ENCODE measurements at places on chromosomes 1 and 21.
A peak's percentile ranks its signal among the peaks of the same experiment; 100 is the strongest.

DNA sequence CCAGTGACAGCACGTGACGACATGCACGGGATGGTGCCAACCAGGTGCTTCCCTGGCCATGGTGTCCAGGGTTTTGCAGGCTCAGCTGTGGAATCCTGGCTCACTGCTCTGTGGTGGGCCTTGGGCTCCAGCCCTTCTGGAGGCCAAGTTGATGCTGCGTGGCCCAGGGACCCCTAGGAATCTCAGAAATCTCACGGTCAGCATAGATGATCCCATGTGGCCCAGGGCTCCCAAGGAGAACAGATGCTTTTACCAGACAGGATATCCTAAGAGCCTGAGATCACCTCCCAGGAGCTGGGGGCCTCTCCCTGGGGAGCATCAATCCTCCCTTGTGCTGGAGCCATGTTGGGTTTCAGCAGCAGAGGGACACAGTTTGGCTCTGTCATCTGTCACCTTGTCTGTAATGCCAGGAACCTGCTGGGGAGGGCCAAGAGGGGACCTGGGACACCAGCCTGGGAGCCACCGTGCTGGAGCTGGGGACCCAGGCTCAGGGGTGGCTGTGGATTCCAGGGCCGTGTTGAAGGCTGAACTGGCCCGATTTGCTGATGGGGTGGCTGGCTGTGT lies 63.9 kb downstream of the TRIM11 start:
- no peaks in the 10 kb centered on the region for H3K27me3 ChIP-seq
- no peak for DNase-seq
- peaks cover 2% of the 10 kb centered on the region for H3K36me3 ChIP-seq
- H3K4me3 ChIP-seq, result no peak overlapping the region

- no peaks in the 10 kb centered on the region for H3K36me3 ChIP-seq
- no peak for DNase-seq
- H3K4me3 ChIP-seq, result no peak overlapping the region
- H3K4me1 ChIP-seq, result peaks cover 2% of the 10 kb centered on the region
Measured at GRCh38 chr1:159162516-159163265, 8.7 kb upstream of the CADM3 start.

DNA sequence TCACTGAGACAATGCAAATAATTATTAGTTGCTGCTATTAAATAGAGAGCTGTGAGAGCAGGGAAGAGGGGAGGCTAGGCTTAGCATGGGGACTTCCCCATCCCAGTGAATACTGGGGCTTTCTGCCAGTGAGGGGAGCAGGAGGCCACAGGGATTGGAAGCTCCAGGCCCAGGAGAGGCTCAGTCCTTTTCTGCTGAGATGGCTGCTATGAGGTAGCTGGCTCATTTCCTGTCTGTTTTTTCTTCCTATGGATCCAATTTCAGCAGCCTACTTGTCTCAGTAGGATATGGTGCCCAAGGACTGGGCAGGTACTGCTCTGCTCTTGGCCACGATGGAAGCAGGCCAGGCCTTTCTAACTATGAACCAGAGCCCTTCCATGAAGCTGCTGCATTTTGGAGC lies 10.0 kb downstream of the STMN1 start:
- no peak for DNase-seq
- H3K4me1 ChIP-seq, result peaks cover 12% of the 10 kb centered on the region
- no peaks in the 10 kb centered on the region for H3K27me3 ChIP-seq
- no peak overlapping the region for H3K27ac ChIP-seq
- H3K4me3 ChIP-seq, result no peak overlapping the region

GRCh38 chr1:7646981-7647901 lies 123.9 kb upstream of the VAMP3 start:
- no peaks in the 10 kb centered on the region for H3K36me3 ChIP-seq
- H3K27ac ChIP-seq, result no peak overlapping the region
- peaks cover 1% of the 10 kb centered on the region for H3K27me3 ChIP-seq
- DNase-seq, result peak; percentile 76
- no peaks in the 10 kb centered on the region for H3K4me1 ChIP-seq
- H3K4me3 ChIP-seq, result no peak overlapping the region

DNA sequence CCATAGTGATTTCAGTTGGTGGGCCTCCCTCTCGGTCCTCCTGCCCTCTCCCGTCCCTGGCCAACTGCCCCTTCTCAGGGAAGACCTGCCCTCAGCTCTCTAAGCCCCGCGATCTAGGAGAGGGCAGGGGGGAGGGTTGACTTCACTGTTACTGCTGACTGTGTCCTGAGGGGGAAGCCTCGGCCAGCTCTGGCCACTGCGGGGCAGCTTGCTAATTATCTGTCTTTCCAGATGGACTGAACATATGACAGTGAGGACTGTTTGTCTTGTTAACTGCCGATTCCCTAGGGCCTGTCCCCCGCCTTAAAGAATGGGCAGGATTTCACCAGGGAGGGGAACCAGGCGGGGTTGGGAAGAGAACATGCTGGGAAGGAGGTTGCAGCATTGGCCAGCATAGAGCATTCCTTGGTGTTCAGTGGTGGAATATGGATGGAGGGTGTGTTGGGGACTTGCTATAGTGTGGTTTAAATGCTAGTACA lies 22.9 kb downstream of the NIPAL3 start:
- no peak for DNase-seq
- H3K27ac ChIP-seq, result no peak overlapping the region
- H3K27me3 ChIP-seq, result no peaks in the 10 kb centered on the region
- H3K36me3 ChIP-seq, result peaks cover 10% of the 10 kb centered on the region
- peaks cover 5% of the 10 kb centered on the region for H3K4me1 ChIP-seq
- no peak overlapping the region for H3K4me3 ChIP-seq

GRCh38 chr1:84078108-84078841 lies 65.8 kb upstream of the PRKACB start:
- peak overlapping the region; percentile 81 for H3K4me3 ChIP-seq
- no peak for DNase-seq
- no peak overlapping the region for H3K27ac ChIP-seq
- H3K36me3 ChIP-seq, result no peaks in the 10 kb centered on the region
- H3K27me3 ChIP-seq, result peaks cover 3% of the 10 kb centered on the region
- H3K4me1 ChIP-seq, result peaks cover 11% of the 10 kb centered on the region

GRCh38 chr1:63731117-63732043 lies 42.4 kb upstream of the ROR1 start:
- peaks cover 4% of the 10 kb centered on the region for H3K36me3 ChIP-seq
- H3K27me3 ChIP-seq, result no peaks in the 10 kb centered on the region
- H3K4me3 ChIP-seq, result no peak overlapping the region
- no peaks in the 10 kb centered on the region for H3K4me1 ChIP-seq

DNA sequence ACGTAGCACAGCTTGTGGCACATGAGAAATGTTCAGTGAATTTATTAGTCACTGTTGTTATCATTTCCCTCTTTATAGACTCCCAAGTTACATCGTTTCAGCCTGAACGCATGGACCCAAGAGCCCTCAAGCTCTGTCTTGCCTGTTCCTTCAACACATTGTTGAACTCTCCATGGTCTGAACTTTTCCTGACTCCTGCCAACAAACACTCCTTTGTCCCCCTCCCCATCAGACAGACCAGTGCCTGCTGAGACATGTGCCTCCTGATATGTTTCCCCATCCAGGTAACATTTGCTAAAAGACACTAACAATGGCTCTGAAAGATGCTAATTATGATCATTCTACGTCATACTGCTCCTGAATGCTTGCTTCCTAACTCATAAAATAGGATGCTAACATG lies 108.7 kb upstream of the NFIA start:
- no peak for DNase-seq
- no peak overlapping the region for H3K27ac ChIP-seq
- H3K4me1 ChIP-seq, result no peaks in the 10 kb centered on the region
- H3K36me3 ChIP-seq, result no peaks in the 10 kb centered on the region
- H3K4me3 ChIP-seq, result no peak overlapping the region

- peak; percentile 45 for DNase-seq
- H3K27ac ChIP-seq, result peak overlapping the region; percentile 87
- H3K27me3 ChIP-seq, result no peaks in the 10 kb centered on the region
- H3K4me3 ChIP-seq, result peak overlapping the region; percentile 11
Measured at GRCh38 chr1:206704226-206704625, 19.5 kb downstream of the MAPKAPK2 start.

GRCh38 chr1:154557939-154558719 lies at the start of gene UBE2Q1:
Gene UBE2Q1, minus strand, starts transcription at chr1:154558662. Its CDS starts 109 bp downstream, at chr1:154558553.
- peaks cover 28% of the 10 kb centered on the region for H3K4me1 ChIP-seq
- H3K4me3 ChIP-seq, result peak within 1 kb of the TSS; percentile 90
- H3K27me3 ChIP-seq, result no peaks in the 10 kb centered on the region

DNA sequence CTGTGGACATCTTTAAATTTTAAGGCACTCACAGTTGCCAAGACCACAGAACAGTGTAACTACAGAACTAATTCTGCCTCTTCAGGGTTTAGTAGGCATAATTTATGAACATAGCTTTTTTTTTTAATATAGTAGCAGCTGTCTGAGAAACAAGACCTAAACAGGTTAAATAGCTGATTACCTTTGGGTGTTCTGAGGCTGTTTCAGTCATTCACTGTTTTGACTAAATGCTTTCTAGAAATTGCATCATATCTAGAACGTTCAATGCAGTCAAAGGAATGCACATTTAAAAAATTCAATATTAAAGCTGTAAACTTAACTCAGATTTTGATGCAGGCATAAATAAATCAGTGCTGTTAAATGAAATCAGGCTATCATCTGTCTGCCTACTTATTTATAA lies 101.6 kb downstream of the BRINP3 start:
- H3K27ac ChIP-seq, result no peak overlapping the region
- no peaks in the 10 kb centered on the region for H3K36me3 ChIP-seq
- no peaks in the 10 kb centered on the region for H3K27me3 ChIP-seq
- no peaks in the 10 kb centered on the region for H3K4me1 ChIP-seq

DNA sequence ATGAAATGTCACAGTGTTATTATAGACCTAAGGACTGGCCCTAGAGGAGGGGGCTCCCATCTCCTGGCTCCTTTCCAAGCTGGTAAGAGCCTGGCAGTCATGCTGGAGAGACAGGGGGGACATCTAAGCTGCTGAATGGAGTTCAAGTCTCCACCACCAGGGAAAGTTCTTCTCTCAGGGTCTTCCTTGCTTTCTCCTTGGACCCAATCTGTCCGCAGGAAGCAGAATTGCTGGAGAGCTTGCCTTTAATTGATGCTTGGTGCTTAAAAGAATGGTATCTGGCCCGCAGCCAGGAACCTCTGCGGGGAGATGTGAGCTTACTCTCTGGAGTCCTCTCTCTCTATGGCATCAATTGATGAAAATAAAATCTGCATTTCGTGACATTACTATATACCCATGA lies 25.1 kb downstream of the IRF2BP2 start:
- no peaks in the 10 kb centered on the region for H3K4me1 ChIP-seq
- H3K27ac ChIP-seq, result no peak overlapping the region
- DNase-seq, result no peak
- H3K4me3 ChIP-seq, result no peak overlapping the region

GRCh38 chr1:151193304-151193703 lies 3.3 kb upstream of the VPS72 start:
- H3K27me3 ChIP-seq, result no peaks in the 10 kb centered on the region
- no peak overlapping the region for H3K4me3 ChIP-seq
- H3K4me1 ChIP-seq, result peaks cover 29% of the 10 kb centered on the region
- DNase-seq, result no peak
- H3K36me3 ChIP-seq, result peaks cover 4% of the 10 kb centered on the region

GRCh38 chr1:160681066-160681890 lies 30.3 kb downstream of the CD48 start:
- peak overlapping the region; percentile 17 for H3K4me3 ChIP-seq
- peak overlapping the region; percentile 96 for H3K27ac ChIP-seq
- peaks cover 87% of the 10 kb centered on the region for H3K4me1 ChIP-seq
- peak; percentile 94 for DNase-seq

- no peak for DNase-seq
- no peaks in the 10 kb centered on the region for H3K36me3 ChIP-seq
- H3K4me1 ChIP-seq, result peaks cover 10% of the 10 kb centered on the region
- H3K27me3 ChIP-seq, result peaks cover 13% of the 10 kb centered on the region
Measured at GRCh38 chr21:25790878-25791204, 56.1 kb downstream of the GABPA start.

GRCh38 chr1:21302747-21303715 lies 12.8 kb upstream of the ECE1 start:
- no peak for DNase-seq
- H3K27me3 ChIP-seq, result no peaks in the 10 kb centered on the region
- peaks cover 9% of the 10 kb centered on the region for H3K36me3 ChIP-seq

- H3K27me3 ChIP-seq, result peaks cover 16% of the 10 kb centered on the region
- no peak overlapping the region for H3K4me3 ChIP-seq
- no peaks in the 10 kb centered on the region for H3K36me3 ChIP-seq
- H3K4me1 ChIP-seq, result peaks cover 2% of the 10 kb centered on the region
Measured at GRCh38 chr1:157198619-157199420, 60.6 kb upstream of the ETV3 start.

DNA sequence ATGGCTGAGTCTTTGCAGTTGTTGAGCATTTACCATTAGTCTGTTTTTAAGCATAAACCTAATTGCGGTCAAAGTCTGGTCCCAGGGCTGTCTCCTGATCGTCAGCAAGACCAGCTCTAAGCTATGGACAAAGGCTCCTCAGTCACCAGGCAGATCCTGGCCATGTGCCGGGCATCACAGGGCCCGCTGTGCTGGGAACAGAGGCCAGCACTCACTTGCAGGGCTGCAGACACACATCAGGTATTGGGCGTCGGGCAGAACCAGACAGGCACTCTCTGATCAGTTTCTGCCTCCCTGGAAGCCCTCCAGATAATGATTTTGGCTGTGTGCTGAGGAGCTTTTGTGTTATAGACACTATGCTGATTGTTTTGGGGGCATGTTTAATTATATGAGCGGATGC lies 26.6 kb downstream of the TMEM51 start:
- peaks cover 37% of the 10 kb centered on the region for H3K27me3 ChIP-seq
- no peaks in the 10 kb centered on the region for H3K36me3 ChIP-seq
- no peak overlapping the region for H3K27ac ChIP-seq
- no peak overlapping the region for H3K4me3 ChIP-seq

GRCh38 chr1:232404981-232405731 lies 224.8 kb downstream of the SIPA1L2 start:
- no peak overlapping the region for H3K4me3 ChIP-seq
- no peaks in the 10 kb centered on the region for H3K27me3 ChIP-seq
- H3K36me3 ChIP-seq, result peaks cover 16% of the 10 kb centered on the region
- no peak for DNase-seq

DNA sequence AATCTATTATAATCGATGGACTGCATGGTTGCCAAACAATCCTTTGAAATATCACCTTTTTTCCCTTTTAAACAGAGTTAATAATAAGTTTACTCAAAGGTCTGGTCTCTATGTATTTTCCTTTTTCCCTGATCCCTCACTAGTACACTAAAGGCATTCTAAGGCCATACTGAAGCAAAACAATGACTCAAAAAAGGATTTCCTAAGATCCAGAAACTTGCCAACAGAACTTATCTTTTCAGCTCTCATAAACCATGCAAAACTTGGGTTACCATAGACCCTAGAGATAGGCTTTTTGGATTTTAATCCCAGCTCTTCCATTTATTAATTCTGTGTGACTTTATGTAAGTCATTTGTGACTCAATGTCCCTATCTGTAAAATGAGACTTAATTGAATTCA lies 77.1 kb downstream of the IFI44 start:
- no peak overlapping the region for H3K4me3 ChIP-seq
- DNase-seq, result no peak
- peaks cover 4% of the 10 kb centered on the region for H3K27me3 ChIP-seq
- no peak overlapping the region for H3K27ac ChIP-seq
- H3K4me1 ChIP-seq, result no peaks in the 10 kb centered on the region

DNA sequence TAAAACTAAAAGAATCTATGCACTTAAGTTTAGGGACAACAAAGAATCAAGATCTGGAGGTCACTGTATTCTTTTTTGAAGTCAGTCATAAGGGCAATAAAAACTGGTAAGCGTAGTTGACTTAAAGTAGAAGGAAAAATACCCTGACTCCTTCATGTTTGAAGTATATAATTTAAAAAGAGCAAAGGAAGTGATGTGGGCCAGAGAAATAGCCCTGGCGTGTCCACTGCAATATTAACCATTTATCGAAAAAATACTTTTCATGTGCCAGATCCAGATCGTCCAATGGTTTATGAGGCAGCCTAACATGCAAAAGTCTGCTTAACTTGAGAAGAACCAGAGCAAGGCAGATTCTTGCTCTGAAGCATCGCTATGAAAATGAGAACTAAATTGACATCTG lies 162.0 kb downstream of the COQ8A start:
- no peak overlapping the region for H3K4me3 ChIP-seq
- H3K4me1 ChIP-seq, result no peaks in the 10 kb centered on the region
- H3K27ac ChIP-seq, result no peak overlapping the region
- DNase-seq, result no peak
- H3K36me3 ChIP-seq, result no peaks in the 10 kb centered on the region
